ENCODE measurements at places on chromosomes 6 and 20.

DNA sequence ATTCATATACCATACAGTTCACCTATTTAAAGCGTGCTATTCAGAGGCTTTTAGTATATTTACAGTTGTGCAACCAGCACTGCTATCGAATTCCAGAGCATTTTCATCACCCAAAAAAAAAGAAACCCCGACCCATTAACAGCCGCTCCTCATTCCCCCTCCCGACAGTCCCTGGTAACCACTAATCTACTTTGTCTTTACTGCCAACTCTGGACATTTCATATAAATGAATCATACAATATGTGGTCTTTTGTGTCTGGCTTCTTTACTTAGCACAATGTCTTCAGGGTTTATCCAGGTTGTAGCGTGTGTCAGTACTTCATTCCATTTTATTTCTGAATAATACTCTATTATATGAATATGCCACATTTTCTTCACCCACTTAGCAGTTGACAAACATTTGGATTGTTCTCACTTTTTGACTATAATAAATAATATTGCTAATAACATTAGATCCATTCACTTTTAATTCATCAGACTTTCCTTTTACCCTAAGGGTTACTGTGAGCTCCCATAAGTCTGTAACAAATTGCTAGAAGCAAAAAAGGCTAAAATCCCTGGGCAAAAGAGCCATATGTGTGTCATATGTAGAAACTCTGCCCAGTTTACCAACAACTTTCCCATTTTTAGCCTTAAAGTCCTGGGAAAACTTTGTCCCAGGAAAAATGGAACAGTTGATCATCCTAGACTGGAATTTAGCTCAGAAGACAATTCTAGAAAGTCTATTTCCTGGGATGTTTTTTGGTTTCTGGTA lies 23.2 kb upstream of the ROS1 start:
- DNase-seq, result no peak

DNA sequence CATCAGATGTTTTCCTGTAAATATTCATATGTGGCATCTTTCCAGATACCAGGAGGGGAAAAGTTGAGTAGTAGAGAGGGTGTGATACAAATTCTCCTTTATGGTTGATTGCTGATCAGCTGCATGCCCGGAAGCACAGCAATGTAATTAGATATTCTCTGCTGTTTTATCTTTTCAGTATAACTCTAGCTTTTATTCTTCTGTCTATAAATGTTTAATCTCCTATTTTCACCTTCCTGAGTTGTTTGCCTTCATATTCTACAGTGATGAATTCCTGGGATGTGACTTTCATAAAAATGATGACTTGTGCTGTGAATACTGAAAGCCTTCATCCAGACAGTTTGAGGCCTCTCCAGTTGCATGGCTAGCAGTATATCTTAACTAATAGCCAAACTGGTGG lies 53.7 kb downstream of the SH3BGRL2 start:
- no peak for DNase-seq

GRCh38 chr6:22072949-22073348 lies 223.9 kb downstream of the PRL start:
- DNase-seq, result no peak

DNA sequence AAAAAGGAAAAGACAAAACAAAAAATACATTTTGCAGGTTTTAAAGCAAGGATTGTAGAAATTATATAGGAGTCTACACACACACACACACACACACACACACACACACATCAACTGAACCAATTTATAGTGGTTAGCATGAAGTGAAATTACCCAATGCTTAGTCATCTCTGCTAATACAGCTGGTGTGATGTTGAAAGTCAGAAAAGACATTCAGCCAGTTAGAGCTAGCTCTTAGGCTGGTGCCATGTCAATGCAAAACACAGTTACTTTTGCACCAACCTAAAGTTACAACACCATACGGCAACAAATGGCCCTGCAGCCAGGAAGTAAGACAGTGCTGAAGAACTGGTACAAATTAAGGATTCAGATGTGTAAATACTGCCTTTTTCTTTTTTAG lies 15.2 kb downstream of the FAM210B start:
- no peak for DNase-seq

DNA sequence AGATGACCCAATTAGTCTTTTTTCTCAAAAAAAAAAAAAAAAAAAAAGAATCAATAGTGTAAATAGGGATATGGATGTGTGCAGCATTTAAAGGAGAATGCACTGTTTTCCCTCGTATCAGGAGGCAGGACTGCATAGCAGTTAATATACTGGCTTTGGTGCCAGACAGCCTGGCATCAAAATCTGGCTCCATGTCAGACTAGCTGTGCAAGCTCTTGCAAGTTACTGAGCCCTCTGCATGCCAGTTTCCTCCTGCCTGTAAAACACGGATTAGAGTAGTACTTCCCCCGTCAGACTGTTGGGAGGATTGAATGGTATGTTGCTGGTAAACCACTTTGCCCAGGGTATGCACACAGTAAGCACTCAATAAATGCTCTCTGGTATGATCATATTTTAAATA lies 594.2 kb upstream of the CHD6 start:
- DNase-seq, result no peak

DNA sequence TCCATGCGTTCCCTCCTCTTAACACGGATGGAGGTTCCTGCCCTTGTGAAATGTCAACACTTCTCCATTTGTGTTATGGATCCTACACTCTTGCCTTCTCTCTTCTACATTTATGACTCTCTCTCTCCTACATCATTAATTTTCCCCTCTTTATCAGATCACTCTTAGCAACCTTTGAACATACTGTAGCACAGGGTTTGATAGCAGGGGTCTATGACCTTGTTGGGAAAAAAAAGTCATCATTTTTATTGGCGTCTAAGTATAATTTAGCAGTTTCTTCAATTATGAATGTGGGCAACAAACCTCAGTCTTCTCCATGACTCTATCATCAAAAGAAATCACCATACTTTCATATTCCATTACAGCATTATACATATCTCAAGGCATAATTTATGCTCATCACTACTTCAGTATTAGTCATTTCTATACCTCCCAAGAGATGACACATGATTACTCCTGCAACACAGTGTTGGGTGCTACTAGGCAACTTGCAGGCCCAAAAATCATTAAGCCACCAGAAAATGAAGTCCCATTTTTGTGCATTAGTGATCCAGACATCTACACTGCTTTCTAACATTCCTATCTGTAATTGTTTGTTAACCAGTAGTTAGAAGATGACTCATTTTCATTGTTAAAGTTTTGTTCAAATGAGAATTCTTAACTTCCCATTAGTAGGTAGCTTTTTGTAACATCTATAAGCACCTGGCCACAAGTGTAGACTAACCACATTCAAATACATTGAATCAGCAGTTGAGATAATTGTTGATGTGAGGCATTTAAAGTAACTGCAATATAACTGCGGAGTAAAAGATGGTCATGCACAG lies 9.5 kb downstream of the CYP39A1 start:
- no peak for DNase-seq

GRCh38 chr20:63787302-63787701 lies 43.8 kb downstream of the ZBTB46 start:
- no peak for DNase-seq

- DNase-seq, result no peak
These were observed 48.2 kb upstream of the ASIP start for GRCh38 chr20:34193051-34193450.

GRCh38 chr6:23494367-23494766 lies 631.6 kb upstream of the NRSN1 start:
- no peak for DNase-seq

- DNase-seq, result no peak
These were observed 613.1 kb downstream of the PKHD1 start for GRCh38 chr6:51474022-51474975.

DNA sequence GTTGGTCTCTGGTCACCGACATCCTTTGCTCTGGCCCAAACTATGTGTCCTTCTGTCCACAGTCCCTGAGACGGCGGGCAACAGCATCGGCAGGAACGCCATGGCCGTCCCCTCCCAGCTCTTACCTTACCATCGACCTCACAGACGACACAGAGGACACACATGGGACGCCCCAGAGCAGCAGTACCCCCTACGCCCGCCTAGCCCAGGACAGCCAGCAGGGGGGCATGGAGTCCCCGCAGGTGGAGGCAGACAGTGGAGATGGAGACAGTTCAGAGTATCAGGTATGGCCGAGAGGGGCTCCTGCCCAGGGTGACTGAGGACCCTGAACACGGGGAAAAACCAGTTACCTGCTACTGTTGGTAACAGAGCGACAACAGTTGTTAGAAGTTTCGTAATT lies 25.0 kb downstream of the DNMT3B start:
- no peak for DNase-seq

- DNase-seq, result no peak
These were observed 25.5 kb upstream of the MAPK13 start for GRCh38 chr6:36104836-36105235.

- DNase-seq, result no peak
These were observed 8.3 kb upstream of the MRPS18A start for GRCh38 chr6:43695967-43696291.

- DNase-seq, result no peak
These were observed 34.1 kb downstream of the TAF4 start for GRCh38 chr20:62031462-62032092.

- no peak for DNase-seq
These were observed 204.5 kb upstream of the PRDM1 start for GRCh38 chr6:105881608-105882007.

GRCh38 chr20:24872291-24873024 lies 76.6 kb upstream of the CST7 start:
- DNase-seq, result no peak

- no peak for DNase-seq
These were observed 127.1 kb downstream of the TFAP2B start for GRCh38 chr6:50945789-50946188.

DNA sequence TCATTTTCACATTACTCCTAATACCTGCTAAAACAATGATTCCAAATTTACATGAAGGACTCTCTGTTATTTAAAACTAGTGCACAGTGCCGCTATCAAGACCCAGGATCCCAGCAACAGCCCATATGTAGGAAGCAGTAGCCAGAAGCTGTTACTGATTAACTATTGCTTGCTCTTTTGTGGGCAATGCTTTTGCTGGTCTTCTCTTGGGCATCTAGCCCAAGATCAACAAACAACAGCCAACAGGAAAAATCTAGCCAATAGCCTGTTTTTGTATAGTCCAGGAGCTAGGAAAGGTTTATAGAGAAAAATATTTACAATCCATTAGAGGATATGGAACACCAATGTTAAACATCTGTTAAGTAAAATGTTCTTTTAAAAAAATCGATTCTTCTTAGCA lies 22.1 kb upstream of the TENT5A start:
- no peak for DNase-seq

- DNase-seq, result no peak
These were observed 21.8 kb downstream of the PFDN4 start for GRCh38 chr20:54229566-54230160.

GRCh38 chr6:121497970-121498375 lies 62.5 kb downstream of the GJA1 start:
- no peak for DNase-seq

- no peak for DNase-seq
These were observed 118.0 kb upstream of the POU3F2 start for GRCh38 chr6:98716341-98716740.

GRCh38 chr6:79236711-79237110 lies 2.2 kb upstream of the HMGN3 start:
- no peak for DNase-seq

- no peak for DNase-seq
These were observed 434.4 kb downstream of the HAO1 start for GRCh38 chr20:7505835-7506221.

GRCh38 chr6:147586044-147586443 lies 77.6 kb downstream of the SAMD5 start:
- no peak for DNase-seq

DNA sequence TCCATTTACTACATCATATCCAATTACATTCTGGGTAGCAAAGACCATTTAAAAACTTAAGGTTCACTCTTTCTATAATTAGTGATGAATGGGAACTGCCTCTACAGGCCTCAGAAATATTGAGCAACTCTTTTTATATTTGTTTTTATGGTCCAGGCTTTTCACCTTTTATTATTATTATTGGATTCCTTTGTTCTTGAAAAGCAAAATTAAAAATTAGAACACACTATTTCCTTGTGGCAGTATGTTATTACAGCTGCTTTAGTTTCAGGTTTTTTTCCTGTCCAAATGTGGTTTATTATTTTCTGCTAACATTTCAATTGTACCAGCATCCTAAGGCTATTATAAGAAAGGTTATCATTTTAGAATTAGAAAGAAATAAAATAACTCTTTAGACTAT lies 150.1 kb downstream of the FARS2 start:
- DNase-seq, result no peak

- DNase-seq, result no peak
These were observed 19.2 kb downstream of the MICA start for GRCh38 chr6:31422587-31422986.

GRCh38 chr6:112087916-112088315 lies 525 bp downstream of the FAM229B start:
- no peak for DNase-seq

- no peak for DNase-seq
These were observed 111.6 kb downstream of the RTN4IP1 start for GRCh38 chr6:106517706-106518105.

- DNase-seq, result no peak
These were observed 14.8 kb upstream of the SYNE1 start for GRCh38 chr6:152651986-152652385.

DNA sequence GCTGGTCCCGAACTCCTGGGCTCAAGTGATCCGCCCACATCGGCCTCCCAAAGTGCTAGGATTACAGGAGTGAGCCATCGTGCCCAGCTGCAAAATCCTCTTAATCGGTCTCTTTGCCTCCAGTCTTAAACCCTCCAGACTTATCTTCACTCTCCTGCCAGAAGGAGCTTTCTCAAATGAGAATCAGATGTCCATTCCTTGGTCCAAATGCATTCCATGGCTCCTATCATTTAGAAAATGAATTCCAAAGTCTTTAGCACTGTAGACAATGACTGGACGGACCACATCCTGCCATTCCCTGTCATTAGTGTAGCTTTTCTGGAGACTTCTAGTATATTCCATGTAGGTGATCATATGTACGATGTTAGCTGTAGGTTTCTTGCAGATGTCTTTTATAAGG lies 141.9 kb downstream of the ID4 start:
- DNase-seq, result no peak

GRCh38 chr6:16729183-16729691 lies 32.0 kb downstream of the ATXN1 start:
- DNase-seq, result no peak

- DNase-seq, result no peak
These were observed 5.2 kb downstream of the RPS12 start for GRCh38 chr6:132819405-132820161.

GRCh38 chr6:54053881-54054391 lies 57.3 kb upstream of the MLIP start:
- DNase-seq, result no peak

DNA sequence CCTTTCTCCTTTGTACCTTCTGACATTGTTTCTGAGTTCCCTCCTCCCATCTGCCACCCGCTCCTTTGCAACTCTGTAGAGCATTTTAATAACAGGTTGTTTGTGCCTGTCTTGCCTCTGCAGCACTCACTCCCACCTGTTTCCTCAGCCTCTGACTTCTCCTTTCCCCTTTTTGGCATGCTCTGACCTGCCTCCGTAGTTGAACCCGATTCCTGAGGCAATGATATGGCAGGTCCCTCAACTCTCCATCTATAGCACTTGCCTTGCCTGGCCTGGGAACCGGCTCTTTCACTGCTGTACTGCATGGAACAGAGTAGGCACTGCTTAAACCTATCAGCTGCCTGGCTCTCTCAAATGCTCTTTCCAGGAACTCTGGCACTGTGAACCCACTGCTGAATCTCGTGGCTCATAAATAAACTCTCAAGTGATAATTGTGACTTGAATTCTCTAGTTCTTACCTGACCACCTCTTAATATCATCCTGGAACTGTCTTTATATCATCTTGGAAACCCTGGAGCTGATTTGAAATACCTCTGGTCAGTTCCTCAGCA lies 50.3 kb downstream of the UTRN start:
- no peak for DNase-seq

GRCh38 chr6:37632989-37633550 lies 64.6 kb downstream of the MDGA1 start:
- no peak for DNase-seq

Data from activated naive CD4-positive, alpha-beta T cell treated with anti-CD3 and anti-CD28 coated beads, Interleukin-2, amount 50 U/mL, for 16 hours (primary cell).